Mucosa of gallbladder (tissue), 1 donor: ENCODE measurements at places on chromosomes 11 and 22.

- no peak for DNase-seq
Observed at GRCh38 chr11:95296621-95297025, 65.6 kb upstream of the SESN3 start.

GRCh38 chr11:78050964-78051831 lies 12.5 kb upstream of the THRSP start:
- DNase-seq, result no peak

DNA sequence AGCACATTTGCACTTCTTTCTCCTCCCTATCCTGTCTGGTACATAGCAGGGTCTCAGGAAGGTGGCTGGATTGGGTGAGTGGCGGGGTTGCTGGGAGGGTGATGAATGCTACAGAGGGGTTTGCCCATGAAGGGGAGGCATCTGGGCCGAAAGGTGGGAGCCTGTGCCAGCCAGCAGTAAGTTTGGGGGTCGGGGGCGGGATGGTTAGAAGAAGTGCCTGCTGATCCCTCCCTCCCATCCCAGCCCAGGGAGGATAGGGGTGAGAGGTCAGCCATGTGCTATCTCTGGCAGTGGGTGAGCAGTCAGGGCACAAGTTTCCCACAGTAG lies 2.8 kb downstream of the CD82 start:
- DNase-seq, result no peak

GRCh38 chr11:63613517-63614135 lies 607 bp downstream of the PLAAT3 start:
- peak; percentile 34 for DNase-seq

DNA sequence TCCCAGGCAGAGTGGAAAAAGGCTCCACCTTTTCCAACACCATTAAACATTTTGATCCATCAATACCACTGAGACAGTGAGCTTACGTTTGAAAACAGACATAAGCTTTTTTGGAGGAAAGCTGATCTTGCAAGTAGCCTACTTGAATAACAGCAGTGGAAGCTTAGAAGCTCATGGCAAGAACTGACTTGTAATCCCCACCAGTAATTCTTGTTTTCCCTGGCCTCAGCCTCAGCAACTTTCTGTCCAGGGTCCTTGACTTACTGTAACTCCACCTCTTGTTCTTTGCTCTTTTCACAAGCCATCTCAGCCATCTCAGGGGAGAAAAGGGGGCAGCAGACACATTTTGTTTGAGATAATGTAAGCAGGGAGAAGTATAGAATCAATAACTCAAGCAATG lies 12.3 kb upstream of the MPZL2 start:
- no peak for DNase-seq

- DNase-seq, result no peak
Observed at GRCh38 chr11:2736577-2737225, 36.9 kb upstream of the KCNQ1OT1 start.

- DNase-seq, result no peak
Observed at GRCh38 chr11:50298182-50298988, 265.7 kb downstream of the OR4C45 start.

DNA sequence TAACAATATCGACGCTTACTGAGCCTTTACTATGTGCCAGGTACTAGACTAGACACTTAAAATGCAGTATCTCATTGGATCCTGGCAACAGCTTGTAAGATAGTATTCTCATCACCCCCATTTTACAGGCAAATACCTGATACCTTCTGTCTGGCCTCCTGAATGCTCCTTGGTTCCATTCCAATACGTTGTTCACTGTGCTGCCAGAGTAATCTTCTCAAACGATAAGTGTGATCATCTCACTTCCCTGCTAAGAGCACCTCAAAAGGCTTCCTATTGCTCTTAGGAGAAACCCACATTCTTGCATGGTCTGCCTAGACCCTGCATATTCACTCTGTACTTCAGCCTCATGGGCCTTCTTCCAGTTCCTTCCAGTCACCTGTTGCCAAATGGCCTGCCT lies 1.3 kb upstream of the NRIP3 start:
- DNase-seq, result no peak

DNA sequence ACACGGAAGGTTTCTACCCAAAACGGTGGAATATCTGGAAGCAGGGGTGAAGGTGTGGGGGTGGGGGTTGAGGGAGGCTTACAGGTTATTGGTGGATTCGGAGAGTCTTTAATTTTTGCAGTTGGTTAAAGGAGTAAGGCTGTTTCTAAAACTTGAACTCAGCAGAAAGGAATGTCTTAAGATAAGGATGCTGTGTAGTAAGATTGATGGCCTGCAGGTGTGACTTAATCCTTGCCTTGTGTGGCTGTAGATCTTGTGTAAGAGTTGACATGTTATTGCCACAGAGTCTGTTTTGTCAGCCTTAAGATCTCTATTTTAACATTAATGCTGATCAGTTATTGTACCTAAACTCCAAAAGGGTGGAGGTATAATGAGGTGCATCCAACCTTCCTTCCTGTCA lies 16.4 kb upstream of the OR6M1 start:
- DNase-seq, result no peak

- DNase-seq, result no peak
Observed at GRCh38 chr11:70437111-70437784, 38.9 kb downstream of the CTTN start.

DNA sequence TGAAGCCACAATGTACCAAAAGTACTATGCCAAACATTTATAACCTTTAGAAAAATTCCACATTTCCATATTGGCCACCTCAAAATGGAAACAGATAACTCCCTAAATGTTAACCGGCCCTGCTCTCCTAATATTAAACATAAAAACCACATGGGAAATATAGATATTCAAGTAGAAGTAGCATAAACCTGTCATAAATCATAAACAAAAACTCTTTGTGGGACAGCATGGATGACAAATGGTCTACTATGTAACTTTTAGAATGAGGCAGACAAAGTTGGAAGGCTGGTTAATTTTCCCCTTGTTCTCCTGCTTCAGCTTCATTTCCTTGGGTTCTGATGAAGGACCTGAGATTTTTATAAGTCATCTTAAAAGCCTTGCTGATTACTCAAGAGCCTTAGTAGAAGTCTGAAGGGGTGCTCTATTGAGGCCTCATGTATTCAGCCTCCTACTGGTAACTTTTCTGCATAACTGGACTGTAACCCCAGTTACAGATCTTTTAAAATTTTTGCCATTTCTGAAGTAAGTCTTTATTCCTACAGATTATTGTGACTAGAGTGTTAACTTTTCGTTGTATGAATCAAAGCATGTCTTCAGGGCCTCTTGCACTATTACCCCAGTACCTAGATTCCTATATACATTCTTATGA lies 116.4 kb downstream of the STIM1 start:
- DNase-seq, result no peak

- DNase-seq, result no peak
Observed at GRCh38 chr11:71562120-71562519, 3.2 kb upstream of the KRTAP5-10 start.
